Stimulated activated CD4-positive, alpha-beta T cell treated with anti-CD3 and anti-CD28 coated beads, TNF-alpha, amount 100 ng/mL, for 4 hours (primary cell): ENCODE measurements at places on chromosomes 7 and 10.

GRCh38 chr10:126975221-126975620 is 70.0 kb downstream of the DOCK1 start:
- DNase-seq = no peak

DNA sequence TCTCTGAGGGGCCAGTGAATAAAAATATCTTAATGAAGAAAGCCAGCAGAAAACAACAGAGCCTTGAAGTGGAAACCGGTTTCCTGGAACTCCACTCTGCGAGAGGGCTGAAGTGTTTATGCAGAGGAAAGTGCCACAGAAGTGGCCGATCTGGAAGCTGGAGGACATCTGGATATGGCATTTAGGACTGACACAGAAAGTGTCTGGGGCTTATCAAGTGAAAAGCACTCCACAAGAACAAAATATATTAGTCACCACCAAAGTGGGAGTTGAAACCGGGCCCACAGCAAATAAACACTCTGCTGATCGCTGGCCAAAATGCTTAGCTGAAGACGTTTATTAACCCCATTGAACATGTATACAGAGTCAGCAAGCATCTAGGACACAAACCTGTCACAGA is 7.8 kb downstream of the NOD1 start:
- DNase-seq = no peak

GRCh38 chr7:16060502-16060901 is 360.8 kb downstream of the CRPPA start:
- no peak for DNase-seq

DNA sequence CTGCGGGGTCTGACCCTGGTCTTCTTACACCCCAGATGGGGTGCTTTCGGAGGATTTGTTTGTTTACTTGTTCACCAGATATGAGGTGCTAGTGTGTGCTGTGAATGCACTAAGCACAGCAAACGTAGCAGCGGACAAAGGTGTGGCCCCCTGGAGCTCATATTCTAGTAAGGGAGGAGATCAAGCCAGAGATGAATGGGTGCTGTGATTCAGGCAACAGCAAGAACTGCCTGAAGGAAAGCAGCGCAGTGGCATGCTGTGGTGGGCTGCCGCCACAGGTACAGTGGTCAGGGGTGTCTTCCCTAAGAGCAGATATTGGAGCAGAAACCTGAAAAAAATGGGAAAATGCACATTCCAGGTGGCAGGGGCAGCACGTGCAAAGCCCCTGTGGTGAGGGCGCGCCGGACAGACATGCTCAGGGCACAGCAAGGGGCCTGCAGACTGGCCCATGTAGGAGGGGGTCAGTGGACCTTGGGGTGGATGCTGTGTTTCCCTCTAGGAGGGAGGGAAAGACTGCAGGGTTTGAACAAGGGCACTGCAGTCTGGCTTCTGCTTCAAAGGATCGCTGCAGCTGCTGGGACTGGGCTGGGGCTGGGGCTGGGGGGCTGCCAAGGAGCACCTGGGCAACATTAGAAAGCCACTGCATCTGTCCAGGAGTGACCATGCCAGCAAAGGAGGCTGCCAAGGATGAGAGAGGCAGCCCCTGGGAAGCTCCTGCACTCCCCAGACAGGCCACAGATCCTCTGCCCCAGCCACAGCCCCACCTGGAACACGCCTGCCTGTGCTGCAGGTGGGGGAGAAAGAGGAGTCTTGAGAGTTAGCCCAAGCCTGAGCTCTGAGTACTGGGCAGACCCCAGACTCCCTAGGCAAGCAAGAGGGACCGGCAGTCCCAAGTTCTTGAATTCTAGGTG is 927 bp upstream of the DEPP1 start:
- no peak for DNase-seq

DNA sequence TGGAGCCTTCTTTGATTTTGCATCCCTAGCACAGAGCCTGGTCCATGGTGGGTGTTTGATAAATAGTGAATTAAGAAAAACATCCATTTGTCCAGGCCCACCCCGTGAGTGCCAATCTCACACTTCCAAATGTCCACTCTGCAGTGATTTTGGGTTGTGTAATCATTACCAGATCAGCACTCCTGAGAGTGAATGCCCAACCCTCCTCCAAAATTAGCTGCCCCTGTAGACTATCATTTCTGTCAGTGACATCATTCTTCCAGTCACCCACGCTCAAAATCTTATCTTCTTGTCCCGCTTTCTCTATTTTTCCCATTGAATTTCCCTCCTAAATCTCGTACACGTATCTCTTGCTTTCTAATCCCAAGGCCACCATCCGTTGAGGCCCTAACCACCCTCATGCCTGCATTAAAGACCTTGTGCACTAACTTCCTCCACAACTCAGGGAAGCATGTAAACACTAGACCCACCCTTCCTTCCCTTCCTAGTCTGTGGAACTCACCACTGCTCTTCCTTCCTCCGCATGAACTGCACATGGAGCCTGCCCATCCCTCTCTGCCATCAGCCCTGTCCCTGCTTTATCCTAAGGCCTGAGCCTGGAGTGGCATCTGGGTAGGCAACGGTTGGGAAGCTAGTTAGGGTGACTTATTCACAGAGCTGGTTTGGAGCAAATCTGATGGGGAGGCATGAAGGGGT is 32.8 kb downstream of the PIK3AP1 start:
- no peak for DNase-seq

GRCh38 chr10:96395931-96396877 is 37.4 kb upstream of the OPALIN start:
- DNase-seq = peak; percentile 26
